ENCODE measurements at places on chromosomes 1 and 21.

GRCh38 chr1:57722285-57722978 lies 298.6 kb upstream of the DAB1 start:
- no peak for DNase-seq

GRCh38 chr1:1614204-1614953 lies 921 bp upstream of the MIB2 start:
- peak; percentile 71 for DNase-seq

DNA sequence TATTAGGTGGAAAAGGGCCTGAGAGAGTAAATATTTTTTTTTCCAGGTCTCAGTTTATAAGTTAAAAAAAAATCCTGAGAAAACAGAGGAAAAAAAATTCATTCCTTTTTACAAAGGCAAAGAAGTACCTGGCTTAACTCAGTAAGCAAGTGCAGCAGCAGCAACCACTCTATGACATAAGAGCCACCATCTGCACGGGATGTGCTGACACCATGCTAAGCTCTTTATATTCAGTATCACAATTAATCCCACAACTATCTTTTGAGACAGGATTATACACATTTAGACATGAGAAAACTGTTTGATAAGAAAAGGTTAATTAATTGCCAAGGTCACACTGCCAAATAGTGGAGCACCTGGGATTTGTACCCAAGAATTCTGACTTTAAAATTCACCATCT lies 13.4 kb upstream of the DPT start:
- DNase-seq = no peak

DNA sequence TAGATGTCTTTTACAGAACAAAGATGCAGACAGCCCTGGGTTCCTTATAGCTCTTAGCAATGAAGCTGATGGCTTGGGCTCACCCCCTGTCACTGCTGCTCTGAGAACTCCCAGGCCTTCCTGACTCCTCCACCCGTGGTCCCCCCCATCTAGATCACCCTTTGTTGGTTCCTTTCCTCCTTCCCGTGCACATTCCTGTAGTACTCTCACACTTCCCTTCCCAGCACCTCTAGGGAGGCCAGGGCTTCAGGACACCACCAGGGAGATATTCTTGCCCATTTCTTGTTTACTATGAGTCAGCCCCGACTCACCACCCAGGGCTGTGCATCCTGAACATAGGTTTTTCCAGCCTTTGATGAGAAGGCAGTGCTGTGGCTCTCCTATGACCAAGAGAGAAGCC lies 14.4 kb upstream of the NOS1AP start:
- no peak for DNase-seq

- no peak for DNase-seq
These were observed 280.3 kb upstream of the FMN2 start for GRCh38 chr1:239811211-239811885.

GRCh38 chr1:183185941-183186490 lies at the start of gene LAMC2:
Gene LAMC2, plus strand, starts transcription at chr1:183186264. Its CDS starts 89 bp downstream, at chr1:183186353.
- peak; percentile 42 for DNase-seq

GRCh38 chr21:45824546-45825215 lies 156.9 kb upstream of the COL6A1 start:
- DNase-seq = peak; percentile 23

- no peak for DNase-seq
These were observed 23.1 kb downstream of the SNAP47 start for GRCh38 chr1:227758366-227758765.

GRCh38 chr1:86739648-86740509 lies 35.5 kb downstream of the SH3GLB1 start:
- DNase-seq = no peak

- peak; percentile 25 for DNase-seq
These were observed 21.3 kb downstream of the RUNX1 start for GRCh38 chr21:35027563-35028450.

All from stimulated activated CD8-positive, alpha-beta memory T cell treated with anti-CD3 and anti-CD28 coated beads, Interleukin-4, amount 100 ng/mL, for 48 hours (primary cell).